OCI-LY7 (cell line): ENCODE measurements at places on chromosomes 5 and 9. TPM values are rescaled to one million over a fixed set of nuclear protein-coding genes. Genes with fewer than 3 reads are reported as not detected.

The PLK2 gene
- total RNA-seq = 0.59 TPM in 1 of 2 replicates, not detected in the other

The SLC6A7 gene
- total RNA-seq = not detected in 2 replicates

DNA sequence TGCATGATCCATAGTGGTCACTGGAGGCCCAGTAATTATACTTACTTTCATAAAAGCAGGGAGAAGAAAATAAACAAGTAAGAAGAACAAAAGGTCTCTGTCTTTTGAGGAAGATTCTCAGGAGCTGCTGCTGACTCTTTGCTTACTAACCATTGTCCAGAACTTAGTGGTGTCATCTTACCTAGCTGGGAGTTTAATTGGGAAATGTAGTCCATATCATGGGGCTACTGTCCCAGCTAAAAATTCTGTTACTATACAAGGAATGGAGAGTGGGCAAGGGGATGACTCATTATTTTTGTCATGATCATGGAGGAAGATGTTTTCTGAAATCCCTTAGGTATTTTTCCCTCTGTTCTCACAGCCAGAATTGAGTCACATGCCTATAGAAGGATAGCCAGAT lies 639.3 kb downstream of the MTRR start:
- no peak for DNase-seq

DNA sequence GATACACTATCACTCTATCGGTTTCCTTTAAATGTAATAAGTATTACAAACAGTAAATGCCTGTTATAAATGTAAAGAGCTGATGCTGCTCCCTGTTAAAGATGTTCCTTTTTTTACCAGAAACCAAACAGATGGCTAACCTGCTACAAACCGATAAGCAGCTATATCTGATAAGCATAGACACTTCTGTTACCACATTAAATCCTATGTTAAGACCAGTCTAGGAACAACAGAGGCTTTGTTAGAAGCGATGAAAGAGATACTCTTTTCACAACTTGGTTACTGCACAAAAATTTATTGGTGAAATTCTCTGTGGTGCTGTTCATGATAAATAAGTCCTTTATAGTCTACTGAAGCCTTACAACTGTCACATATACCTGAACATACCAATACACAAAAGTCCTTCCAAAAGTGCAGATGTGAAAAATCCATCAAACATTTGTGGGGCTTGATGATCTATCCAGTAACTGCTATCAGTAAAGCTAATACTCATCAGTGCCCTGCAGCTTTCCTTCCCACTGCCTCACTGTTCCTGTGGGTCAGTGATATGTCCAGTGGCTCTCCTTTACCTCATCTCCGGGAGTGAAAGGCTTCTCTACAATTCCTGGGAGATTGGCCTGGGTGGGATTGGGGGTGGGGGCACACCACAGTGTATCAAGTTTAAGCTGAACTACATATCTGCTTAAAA lies 25.8 kb upstream of the PRXL2C start:
- DNase-seq = no peak

DNA sequence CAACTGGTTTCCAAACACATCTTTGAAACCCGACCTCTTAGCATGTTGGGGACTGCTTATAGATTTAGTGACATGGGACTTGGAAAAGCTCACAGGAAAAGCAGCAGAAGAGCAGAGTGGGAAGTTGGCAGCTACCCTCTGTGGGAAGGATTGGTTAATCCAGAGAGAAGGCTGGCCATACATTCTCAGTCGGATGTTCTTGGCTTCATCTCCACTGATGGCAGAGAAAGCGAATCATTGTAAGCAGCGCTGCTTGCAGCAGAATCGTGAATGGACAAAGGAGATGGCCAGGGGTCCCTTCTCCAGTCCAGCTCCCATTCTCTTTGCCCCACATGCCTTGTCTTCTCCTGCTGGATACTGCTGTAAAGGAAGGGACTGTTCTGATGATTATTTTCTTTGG lies 62.7 kb downstream of the MEGF10 start:
- no peak for DNase-seq

DNA sequence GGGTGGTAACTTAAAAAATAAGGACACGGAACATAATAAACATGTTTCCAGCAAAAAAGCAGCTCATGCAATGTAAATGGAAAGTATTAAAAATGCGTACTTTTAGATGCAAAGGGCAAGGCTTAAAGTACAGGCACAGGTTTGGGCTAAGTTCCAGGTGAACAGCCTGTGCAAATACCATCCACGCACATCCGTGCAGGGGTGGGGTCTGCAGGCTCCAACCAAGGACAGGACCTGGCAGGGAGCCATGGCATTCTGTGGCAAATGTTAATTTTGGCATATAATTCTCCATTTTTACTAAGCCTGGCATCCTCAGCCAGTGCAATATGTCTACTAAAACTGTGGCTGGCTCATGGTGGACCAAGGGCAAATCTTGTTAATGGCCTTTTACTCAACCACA lies 365.8 kb upstream of the DAP start:
- DNase-seq = no peak

DNA sequence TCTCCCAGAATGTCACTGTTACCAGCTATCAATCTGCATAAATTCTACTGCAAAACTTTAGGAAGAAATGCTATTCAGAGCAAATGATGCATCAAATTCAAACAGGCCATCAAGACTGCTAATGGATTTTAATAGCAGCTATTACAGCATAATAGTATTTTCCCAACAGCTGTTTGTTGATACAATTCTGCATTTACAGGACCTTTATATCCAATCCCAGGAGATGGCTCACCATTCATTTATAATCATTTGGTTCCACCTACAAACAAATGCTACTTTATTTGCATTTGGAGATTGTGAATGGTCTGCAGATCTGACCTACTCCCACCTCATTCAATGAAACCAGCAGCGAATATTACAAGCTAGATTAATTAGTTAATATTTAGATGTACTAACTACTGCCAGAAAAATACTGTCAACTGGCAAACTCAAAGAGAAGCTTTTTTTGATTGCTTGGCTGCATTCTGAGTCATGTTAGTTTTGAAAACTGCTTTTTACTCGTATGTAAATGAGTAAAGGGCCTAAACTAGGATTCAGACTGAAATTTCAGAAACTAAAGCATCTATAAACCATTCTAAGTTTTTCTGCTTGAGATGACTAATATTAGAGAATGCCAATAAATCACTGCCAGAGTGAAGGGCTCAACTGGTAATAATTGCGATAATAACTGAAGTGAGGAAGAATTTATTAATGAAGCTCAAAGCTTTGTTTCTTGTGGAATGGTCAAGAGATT lies 7.1 kb upstream of the PCA3 start:
- DNase-seq = no peak

DNA sequence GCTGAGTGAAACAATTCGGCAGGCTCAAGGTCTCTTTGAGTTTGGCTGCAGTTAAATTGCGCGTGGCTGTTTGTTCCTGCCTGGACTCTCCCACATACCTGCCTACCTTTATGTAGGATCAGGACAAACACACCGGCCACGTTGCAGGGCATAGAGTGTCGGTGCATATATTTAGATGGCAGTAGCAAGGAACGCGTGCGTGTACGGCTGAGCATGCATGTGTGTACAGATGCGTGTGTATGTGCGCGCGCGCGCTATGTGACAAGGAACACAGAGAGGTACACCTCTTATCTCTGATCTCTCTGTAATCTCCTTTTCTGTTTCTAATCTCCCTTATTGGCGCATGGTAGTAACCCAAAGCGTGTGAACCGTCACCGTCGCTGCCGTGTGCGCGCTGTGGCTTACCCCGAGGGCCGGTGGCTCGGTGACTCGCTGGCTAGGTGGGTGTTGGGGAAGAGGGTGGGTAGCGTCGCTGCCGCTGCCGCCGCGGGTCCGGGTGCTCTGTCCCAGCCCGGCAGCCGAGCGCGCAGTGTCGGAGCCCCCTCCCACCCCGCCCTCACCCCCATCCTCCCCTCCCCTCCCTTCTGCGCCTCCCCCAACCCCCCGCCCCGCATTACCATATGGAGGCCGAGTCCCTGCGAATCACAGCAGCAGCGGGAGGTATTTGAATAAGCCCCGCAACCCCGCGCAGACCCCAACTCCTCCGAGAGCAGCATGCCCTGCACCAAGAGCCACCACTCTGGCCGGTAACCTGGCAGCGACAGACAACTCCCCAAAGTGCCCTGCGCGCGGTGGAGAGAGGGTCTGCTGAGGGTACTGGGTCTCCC lies 204.8 kb downstream of the MEF2C start:
- DNase-seq = no peak

- DNase-seq = peak; percentile 77
These were observed 96.5 kb downstream of the ARHGAP26 start for GRCh38 chr5:142866563-142867275.

DNA sequence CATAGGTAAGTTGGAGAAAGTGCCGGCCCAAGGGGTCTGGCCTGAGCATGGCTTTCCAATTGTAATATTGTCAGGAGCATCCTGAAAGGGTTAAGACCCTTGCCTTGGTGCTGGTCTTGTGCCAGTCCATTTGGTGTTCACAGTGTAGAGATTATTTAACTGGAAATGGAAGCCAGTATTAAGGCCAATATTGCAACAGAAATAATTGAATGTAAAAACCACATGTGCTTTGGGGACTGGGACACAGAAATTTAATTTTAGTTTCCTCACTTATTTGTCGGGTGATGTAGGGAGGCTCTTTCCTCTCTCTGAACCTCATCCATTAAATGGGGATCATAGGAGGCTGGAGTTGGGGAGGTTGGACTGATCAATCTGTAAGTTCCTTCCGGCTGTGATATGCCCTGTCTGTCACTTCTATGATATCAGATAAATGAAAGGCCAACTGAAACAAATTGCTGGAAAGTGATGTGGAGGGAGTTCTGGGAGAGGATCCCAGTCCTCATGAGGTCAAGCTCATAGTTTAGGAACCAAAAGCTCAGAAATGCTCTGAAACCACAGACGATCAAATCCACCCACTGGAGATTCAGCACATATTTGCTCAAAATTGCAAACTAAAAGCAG lies 54.8 kb upstream of the COL15A1 start:
- DNase-seq = no peak
